ENCODE measurements at places on chromosomes 6 and 20.

DNA sequence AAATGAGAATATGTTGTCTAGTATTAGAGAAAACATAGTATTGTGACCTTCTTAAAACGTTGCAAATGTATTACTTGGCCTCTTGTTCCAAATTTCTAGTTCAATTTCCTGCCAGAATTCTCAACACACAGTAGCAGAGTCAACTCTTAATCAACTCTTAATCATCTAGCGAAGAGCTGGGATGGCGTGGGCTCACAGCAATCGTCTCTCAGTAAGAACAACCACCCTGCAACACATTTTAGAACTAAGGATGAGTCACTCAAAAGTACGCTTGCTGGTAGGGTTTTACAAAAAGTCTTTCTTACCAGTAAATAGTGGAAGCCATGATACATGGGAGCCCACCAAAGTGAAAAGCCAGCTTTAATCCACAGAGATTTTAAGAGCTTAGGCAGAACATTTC lies 24.6 kb downstream of the GPR6 start:
- H3K36me3 ChIP-seq = no peaks in the 10 kb centered on the region
- H3K27me3 ChIP-seq = no peaks in the 10 kb centered on the region
- no peak overlapping the region for H3K4me3 ChIP-seq
- no peaks in the 10 kb centered on the region for H3K4me1 ChIP-seq
- no peak overlapping the region for H3K27ac ChIP-seq

GRCh38 chr6:33927616-33928015 lies 123.8 kb upstream of the MLN start:
- H3K27ac ChIP-seq = peak overlapping the region; percentile 64
- no peaks in the 10 kb centered on the region for H3K27me3 ChIP-seq
- H3K4me3 ChIP-seq = no peak overlapping the region
- no peaks in the 10 kb centered on the region for H3K4me1 ChIP-seq

DNA sequence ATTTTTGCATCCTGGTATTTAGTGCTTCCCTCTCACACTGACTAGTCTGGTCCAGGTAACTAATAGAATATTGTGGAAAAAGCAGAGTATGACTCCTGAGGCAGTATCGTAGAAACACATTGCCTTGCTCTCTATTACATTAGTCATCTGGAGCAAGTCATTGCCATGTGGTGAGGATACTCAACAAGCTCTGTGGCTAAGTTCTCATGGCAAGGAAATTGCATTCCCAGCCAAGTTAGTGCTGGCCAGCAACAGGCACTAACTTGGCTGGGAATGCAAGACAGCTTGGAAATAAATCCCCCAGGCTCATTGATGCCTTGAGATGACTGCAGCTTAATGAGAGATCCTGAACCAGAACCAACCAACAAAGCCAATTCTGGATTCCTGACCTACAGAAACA lies 39.7 kb upstream of the HTR1B start:
- DNase-seq = no peak
- H3K36me3 ChIP-seq = no peaks in the 10 kb centered on the region
- H3K27me3 ChIP-seq = no peaks in the 10 kb centered on the region
- no peaks in the 10 kb centered on the region for H3K4me1 ChIP-seq
- H3K27ac ChIP-seq = no peak overlapping the region

GRCh38 chr20:24677626-24678315 lies 208.3 kb downstream of the SYNDIG1 start:
- no peak overlapping the region for H3K4me3 ChIP-seq
- no peaks in the 10 kb centered on the region for H3K27me3 ChIP-seq
- H3K4me1 ChIP-seq = peaks cover 6% of the 10 kb centered on the region
- no peak for DNase-seq

GRCh38 chr6:124400261-124400999 lies 561.8 kb upstream of the RNF217 start:
- no peak overlapping the region for H3K27ac ChIP-seq
- H3K27me3 ChIP-seq = no peaks in the 10 kb centered on the region
- no peaks in the 10 kb centered on the region for H3K36me3 ChIP-seq

GRCh38 chr6:169370666-169371343 lies 117.2 kb upstream of the THBS2 start:
- DNase-seq = no peak
- H3K27ac ChIP-seq = no peak overlapping the region
- H3K4me3 ChIP-seq = no peak overlapping the region
- no peaks in the 10 kb centered on the region for H3K4me1 ChIP-seq
- H3K27me3 ChIP-seq = no peaks in the 10 kb centered on the region

- DNase-seq = no peak
- H3K36me3 ChIP-seq = no peaks in the 10 kb centered on the region
- H3K4me3 ChIP-seq = no peak overlapping the region
- no peak overlapping the region for H3K27ac ChIP-seq
These were observed 5.6 kb upstream of the ANKRD60 start for GRCh38 chr20:58233881-58234528.

- no peaks in the 10 kb centered on the region for H3K27me3 ChIP-seq
- no peak overlapping the region for H3K4me3 ChIP-seq
- no peaks in the 10 kb centered on the region for H3K4me1 ChIP-seq
These were observed 232.7 kb downstream of the HIVEP2 start for GRCh38 chr6:142712231-142712630.

DNA sequence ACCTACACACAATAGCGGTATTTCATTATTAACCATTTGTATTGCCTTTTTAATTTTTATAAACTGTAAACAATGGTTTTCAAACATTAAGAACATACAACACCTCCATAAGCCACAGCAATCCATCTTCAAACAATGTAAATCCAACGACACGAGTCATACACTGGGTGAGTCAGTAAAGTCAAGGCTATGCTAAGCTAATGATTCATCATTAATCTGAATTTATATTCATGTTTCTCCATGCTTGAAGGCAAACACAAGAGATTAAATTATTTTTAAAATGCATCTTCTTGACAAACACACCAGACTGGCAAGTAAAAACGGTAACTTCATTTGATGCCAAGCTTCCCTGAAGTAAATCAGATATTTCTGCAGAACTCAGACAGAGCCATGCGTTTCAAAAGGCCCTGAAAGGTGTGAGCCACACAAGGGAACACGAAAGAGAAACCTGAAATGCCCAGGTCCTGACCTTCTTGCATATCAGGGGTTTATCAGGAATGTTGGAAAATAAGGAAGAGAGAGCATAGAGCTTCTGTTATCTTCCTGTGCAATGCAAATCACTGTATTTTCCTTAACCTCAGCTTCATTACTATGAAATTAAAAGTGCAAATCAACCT lies 162.5 kb downstream of the ALDH8A1 start:
- H3K27me3 ChIP-seq = no peaks in the 10 kb centered on the region
- no peak overlapping the region for H3K4me3 ChIP-seq
- no peak overlapping the region for H3K27ac ChIP-seq

DNA sequence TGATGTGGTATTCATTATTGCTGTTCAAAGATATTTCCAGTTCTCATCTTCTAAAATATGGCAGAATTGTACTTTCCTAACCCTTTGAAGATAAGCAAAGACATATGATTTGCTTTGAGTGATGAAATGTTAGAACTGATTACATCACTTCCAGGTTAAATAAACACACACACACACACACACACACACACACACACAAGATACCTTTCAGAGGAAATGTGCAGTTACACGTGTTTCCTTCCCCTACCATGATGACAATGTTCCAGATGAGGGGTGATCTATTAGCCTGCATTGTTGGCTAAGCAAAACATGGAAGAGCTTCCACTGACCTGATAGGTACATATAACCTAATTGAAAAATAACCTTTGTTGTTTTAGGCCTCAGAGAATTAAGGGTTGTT lies 11.7 kb upstream of the FRK start:
- no peaks in the 10 kb centered on the region for H3K36me3 ChIP-seq
- H3K27me3 ChIP-seq = no peaks in the 10 kb centered on the region
- no peak overlapping the region for H3K27ac ChIP-seq

DNA sequence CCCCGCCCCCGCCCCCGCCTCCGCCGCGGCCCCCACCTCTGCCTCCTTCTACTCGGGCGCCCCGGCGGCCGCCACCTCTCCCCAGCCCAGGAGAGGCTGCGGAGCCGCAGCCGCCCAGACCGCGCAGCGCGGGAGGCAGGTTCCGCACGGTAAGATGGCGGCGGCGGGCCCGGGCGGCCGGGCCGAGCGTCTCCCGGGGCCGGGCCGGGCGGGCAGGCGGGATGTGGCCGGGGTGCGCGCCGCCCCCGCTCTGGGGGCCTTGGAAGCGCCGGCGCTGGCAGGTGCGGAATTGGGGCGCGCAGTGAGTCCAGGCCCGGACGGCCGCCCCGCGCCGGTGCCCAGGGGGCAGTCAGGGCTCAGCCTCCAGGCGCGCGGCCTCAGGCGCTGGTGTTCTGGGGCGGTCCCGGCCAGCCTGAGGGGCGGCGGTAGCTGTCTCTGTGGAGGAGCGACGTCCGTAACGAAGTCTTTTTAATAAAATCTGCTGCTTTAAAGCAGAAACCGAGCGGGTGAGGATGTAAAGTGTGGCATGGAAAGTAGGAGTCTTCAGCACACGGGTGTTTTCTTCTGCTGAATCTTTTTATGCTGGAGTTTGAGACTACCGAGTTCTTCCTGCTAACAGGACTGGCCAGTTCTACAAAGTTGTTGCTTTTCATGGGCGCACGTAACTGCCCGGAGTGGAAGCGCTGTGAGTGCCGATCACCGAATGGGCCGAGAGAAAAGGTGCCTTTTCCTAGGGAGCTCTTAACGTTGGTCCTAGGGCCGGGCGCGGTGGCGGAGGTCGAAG lies at the start of gene GID8:
GID8 (plus strand) TSS at position 43 of the 784 bp plus-strand sequence. CDS start 3,356 bp downstream, outside the sequence.
- no peaks in the 10 kb centered on the region for H3K36me3 ChIP-seq
- H3K4me1 ChIP-seq = peaks cover 82% of the 10 kb centered on the region
- H3K4me3 ChIP-seq = peak within 1 kb of the TSS; percentile 97
- H3K27me3 ChIP-seq = no peaks in the 10 kb centered on the region
- no peak for DNase-seq

DNA sequence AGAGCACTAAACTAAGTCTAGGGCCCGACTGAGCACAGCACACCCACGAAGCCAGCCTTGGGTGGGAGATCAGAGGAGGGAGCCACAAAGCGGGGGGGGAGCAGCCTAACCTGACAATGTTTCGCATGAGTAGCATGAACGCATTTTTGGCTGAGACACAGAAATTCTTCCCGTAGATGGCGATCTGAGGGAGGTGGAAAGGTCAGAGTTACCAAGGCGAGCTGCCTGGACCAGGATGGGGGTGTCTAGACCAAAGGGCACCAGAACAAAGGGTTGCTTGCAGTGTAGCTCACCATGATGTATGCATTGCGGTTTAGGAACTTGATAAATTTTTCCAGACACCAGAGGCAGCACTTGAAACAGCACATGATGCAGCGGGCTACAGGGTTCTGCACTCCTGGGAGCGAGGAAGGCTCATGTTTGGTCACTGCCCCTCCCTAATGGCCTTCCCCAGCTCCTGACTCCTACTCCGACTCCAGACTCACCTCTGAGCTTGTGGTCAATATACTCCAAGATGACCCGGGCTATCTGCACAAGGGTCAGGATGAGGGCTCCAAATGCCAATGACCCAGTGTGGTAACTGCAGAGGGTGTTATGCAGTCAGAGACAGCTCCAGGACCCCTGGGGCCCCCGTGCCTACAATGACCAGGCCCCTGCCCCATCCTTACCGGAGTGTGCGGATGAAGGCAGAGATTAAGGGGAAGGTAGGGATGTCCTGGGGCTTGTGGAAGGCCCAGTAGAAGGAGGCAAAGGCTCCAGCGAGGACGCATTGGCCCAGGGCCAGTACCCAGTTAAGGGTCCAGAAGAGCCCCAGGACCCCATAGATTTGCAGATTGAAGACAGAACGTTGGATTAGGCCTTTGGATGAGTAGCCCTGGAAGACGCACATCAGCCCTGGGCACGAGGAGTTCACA lies 2.8 kb upstream of the NEU1 start:
- no peaks in the 10 kb centered on the region for H3K36me3 ChIP-seq
- H3K4me3 ChIP-seq = no peak overlapping the region
- H3K4me1 ChIP-seq = peaks cover 17% of the 10 kb centered on the region
- DNase-seq = no peak

GRCh38 chr6:141426400-141426980 lies 706.2 kb upstream of the GJE1 start:
- H3K36me3 ChIP-seq = no peaks in the 10 kb centered on the region
- no peak for DNase-seq
- no peak overlapping the region for H3K27ac ChIP-seq
- no peaks in the 10 kb centered on the region for H3K27me3 ChIP-seq
- H3K4me1 ChIP-seq = no peaks in the 10 kb centered on the region

GRCh38 chr6:20364327-20364726 lies 37.4 kb upstream of the E2F3 start:
- H3K4me1 ChIP-seq = no peaks in the 10 kb centered on the region
- no peak overlapping the region for H3K4me3 ChIP-seq
- H3K36me3 ChIP-seq = no peaks in the 10 kb centered on the region
- H3K27me3 ChIP-seq = no peaks in the 10 kb centered on the region

DNA sequence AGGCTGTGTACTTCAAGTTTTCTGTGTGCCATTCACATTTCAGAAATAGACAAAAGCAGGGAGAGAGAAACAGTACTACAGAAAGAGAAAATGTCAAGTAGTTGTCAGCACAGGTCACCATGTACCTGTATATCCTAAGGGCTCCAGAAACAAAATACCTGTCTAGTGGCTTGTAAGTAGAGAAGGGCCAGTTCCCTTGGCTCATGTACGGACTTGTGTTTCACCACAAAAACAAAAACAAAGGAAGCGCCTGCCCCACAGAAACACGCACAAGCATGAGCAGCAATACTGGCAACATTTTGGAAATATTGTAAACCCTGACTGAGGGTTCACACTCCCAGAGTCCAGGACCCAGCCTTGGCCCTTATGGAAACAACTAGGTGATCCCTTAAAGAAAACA lies 44.3 kb downstream of the CNKSR3 start:
- peaks cover 12% of the 10 kb centered on the region for H3K4me1 ChIP-seq
- no peak for DNase-seq
- no peaks in the 10 kb centered on the region for H3K27me3 ChIP-seq
- H3K27ac ChIP-seq = no peak overlapping the region
- no peaks in the 10 kb centered on the region for H3K36me3 ChIP-seq
- H3K4me3 ChIP-seq = no peak overlapping the region

GRCh38 chr6:157335829-157336228 lies 12.5 kb upstream of the TMEM242 start:
- no peaks in the 10 kb centered on the region for H3K36me3 ChIP-seq
- H3K27ac ChIP-seq = no peak overlapping the region
- no peaks in the 10 kb centered on the region for H3K27me3 ChIP-seq
- no peak overlapping the region for H3K4me3 ChIP-seq
- no peaks in the 10 kb centered on the region for H3K4me1 ChIP-seq

DNA sequence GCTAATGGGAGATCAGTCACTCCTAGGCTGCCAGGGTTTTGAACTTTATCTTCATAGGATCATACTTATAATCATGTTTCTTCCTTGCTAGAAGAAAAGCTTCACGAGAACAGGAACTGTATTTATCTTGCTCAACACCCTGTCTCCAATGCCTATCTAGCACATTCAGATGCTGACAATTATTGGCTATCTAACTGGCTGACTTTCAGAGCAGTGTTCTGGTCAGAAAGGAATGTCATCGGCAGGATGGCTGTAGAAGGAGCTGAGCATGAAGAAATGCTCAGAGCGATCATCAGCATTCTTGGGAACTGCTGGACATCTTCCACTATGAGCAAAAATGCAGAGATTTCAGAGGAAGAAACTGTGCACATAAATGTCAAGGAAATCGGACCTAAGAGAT lies 628.0 kb upstream of the NRSN1 start:
- H3K36me3 ChIP-seq = no peaks in the 10 kb centered on the region
- H3K27ac ChIP-seq = no peak overlapping the region
- no peak for DNase-seq
- no peaks in the 10 kb centered on the region for H3K4me1 ChIP-seq
- no peaks in the 10 kb centered on the region for H3K27me3 ChIP-seq

- H3K4me3 ChIP-seq = peak overlapping the region; percentile 17
- peak overlapping the region; percentile 70 for H3K27ac ChIP-seq
- peaks cover 8% of the 10 kb centered on the region for H3K36me3 ChIP-seq
- H3K27me3 ChIP-seq = no peaks in the 10 kb centered on the region
These were observed 13.1 kb downstream of the PRDM1 start for GRCh38 chr6:106099235-106099537.

All from vagina (tissue), 2 donors.